Activated T-helper 2 cell treated with anti-CD3 and anti-CD28 coated beads, Interferon-gamma antibody, Interleukin-2, Interleukin-4, amounts not matched to agents 10 μg/mL and 5 μg/mL and 100 μg/mL, durations not matched to agents 14 hours and 24 hours and 36 hours (primary cell): ENCODE measurements at places on chromosomes 2 and 18.

DNA sequence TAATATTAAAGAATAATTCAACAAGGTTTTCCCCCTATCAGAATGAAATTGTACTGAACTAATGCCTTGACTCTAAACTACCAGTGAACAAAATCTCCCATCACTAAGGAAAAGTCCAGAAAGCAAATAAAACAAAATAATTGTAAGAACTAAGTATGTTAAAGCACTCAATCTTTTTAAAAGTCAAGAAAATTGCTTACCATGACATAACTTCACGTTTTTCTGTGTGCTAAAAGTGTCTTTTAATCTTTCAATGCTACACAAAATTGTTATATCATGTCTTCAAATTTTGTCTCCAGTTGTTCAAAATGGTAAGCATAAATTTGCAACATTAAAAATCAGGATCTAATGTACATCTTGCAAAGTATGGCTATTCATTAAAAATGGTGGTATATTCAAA lies 156.1 kb downstream of the BAZ2B start:
- no peak for DNase-seq

GRCh38 chr2:120831891-120832290 lies 96.2 kb downstream of the GLI2 start:
- no peak for DNase-seq

- DNase-seq = no peak
Measured at GRCh38 chr2:40283111-40283909, 168.6 kb downstream of the SLC8A1 start.

DNA sequence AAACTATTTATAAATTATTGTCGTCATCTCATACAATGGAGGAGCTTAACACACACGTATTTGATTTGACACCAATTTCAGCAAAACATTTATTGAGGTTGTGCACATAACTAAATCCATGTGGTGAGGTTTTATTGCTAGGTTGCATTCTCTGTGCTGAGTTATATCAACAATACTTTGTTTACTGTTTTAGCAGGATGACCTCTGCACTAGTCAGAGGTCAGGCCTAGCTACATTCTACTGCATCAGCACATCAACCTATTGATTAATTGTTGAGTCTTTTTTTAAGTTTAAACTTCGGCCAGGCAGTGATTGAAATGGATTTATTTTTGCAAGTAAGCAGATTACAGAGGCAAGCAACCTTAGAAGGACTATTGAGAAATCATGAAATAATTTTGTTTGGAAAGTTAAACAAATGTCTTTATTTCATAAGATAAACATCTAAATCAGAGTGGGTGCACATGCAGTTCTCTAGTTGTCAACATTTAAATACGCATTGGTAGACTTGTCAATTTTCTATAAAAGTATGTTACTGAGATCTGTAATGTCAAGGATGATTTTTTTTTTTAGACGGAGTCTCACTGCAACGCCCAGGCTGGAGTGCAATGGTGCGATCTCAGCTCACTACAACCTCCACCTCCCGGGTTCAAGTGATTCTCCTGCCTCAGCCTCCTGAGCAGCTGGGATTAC lies 75.2 kb upstream of the CD28 start:
- no peak for DNase-seq

GRCh38 chr2:201781557-201782051 lies 871 bp upstream of the ALS2 start:
- DNase-seq = no peak

- DNase-seq = no peak
Measured at GRCh38 chr2:217294211-217294610, 434.3 kb upstream of the TNP1 start.

GRCh38 chr2:84963692-84964405 lies 7.1 kb upstream of the KCMF1 start:
- DNase-seq = no peak

DNA sequence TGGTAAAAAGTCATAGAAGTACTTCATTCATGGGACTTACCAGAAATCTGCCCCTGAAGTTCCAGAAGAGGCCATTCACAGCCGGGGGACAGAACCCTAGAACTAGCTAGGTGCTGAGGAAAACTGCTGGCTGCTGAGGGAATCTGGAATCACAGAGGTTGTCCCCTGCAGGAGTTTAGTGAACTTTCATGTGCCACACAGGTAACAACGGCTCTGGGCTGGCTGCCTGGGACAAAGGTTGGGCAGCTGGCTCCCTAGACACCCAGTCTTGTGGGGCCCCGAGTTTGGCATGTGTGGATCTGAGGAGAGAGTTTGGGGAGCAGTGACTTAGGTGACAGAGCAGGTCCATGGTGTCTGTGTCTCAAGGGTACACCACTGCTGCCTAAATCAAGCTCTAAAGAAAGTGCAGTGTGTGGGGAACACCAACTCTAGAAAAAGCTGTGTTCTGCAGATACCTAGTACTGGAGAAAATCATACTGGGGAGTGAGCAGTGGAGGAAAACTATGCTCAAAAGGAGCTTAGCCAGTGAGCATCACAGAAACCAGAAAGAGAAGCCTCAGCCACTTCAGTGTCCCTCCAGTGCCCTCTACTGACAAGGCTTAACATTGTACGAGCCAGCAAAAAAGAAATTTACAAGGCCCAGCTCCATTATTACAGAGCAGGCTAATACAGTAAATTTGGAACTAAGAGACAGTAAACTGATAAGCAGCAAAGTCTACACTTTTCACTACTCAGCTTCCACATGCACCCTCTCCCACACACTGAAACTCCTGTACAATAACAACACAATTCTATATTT lies 15.2 kb downstream of the GALNT3 start:
- DNase-seq = no peak

- no peak for DNase-seq
Measured at GRCh38 chr2:239285932-239286230, 114.9 kb downstream of the HDAC4 start.

GRCh38 chr18:34787931-34788532 lies 77.9 kb downstream of the DTNA start:
- DNase-seq = no peak

- DNase-seq = no peak
Measured at GRCh38 chr2:25835906-25836305, 42.4 kb downstream of the ASXL2 start.

DNA sequence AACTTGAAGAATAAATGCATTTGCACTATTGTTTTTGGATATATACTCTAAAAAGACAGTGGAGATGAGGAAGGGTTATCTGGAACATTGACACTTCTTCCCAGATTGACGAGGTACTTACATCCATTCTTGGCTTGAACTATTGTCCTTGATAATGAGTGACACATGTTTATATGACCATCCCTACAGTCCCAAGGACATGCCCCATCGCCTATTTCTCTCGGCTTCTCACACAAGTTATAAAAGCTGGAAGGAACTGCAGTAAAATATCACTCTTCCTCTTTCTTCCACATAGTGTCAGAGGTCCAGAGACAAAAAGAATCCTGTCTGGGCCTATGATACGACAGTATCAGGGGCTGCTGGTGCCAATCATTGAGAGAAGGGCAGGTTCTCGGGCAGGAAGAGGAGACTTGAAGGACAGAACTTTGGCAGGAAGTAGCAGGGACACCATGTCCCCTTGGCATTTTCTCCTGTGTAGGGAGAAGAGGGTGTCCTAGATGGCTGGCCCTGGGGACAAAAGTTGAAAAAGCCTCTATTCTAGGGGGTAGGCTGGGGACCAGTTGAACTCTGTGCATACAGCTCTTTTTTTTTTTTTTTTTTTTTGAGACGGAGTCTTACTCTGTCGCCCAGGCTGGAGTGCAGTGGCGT lies 5.8 kb upstream of the CABLES1 start:
- DNase-seq = no peak

- no peak for DNase-seq
Measured at GRCh38 chr2:186125156-186125555, 360.9 kb upstream of the ZC3H15 start.

GRCh38 chr2:191836471-191836852 lies 10.4 kb downstream of the CAVIN2 start:
- DNase-seq = no peak

- DNase-seq = no peak
Measured at GRCh38 chr2:174332217-174332963, 2.4 kb upstream of the SP9 start.

DNA sequence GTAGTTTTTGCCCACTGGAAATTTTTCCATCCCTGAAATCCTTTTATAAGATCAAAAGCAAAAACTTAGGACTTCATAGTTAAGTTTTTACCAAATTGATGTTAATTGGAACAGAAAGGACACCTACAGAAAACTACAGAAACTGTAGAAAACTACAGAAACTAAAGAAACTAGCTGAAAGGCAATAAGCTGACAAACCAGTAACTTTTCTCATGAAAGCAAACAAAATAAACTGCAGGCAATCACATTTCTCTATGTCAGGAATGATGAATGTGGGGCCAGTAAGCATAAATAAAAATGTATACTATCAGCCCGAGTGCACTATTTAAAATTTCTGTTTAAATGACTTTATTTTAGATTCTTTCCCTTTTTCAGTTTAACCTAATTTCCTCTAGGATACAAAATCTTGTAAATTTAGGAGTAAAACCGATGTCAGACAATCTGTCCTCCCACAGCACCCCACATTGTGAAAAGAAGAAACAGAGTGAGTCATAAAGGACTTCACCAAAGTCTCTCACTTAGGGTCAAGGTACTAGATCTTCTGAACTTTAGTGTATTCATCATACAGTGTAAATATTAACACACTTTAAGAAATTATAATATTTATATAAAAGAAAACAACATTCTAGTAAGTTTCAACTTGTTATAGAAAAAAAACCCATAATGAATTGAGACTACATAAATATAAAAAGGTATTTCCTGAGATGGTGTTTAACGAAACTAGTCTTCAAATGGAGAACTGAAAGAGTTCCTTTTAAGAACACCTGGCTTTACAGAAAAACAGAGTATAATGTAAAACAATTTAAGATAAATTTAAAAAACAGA lies 46.6 kb downstream of the USP40 start:
- no peak for DNase-seq

DNA sequence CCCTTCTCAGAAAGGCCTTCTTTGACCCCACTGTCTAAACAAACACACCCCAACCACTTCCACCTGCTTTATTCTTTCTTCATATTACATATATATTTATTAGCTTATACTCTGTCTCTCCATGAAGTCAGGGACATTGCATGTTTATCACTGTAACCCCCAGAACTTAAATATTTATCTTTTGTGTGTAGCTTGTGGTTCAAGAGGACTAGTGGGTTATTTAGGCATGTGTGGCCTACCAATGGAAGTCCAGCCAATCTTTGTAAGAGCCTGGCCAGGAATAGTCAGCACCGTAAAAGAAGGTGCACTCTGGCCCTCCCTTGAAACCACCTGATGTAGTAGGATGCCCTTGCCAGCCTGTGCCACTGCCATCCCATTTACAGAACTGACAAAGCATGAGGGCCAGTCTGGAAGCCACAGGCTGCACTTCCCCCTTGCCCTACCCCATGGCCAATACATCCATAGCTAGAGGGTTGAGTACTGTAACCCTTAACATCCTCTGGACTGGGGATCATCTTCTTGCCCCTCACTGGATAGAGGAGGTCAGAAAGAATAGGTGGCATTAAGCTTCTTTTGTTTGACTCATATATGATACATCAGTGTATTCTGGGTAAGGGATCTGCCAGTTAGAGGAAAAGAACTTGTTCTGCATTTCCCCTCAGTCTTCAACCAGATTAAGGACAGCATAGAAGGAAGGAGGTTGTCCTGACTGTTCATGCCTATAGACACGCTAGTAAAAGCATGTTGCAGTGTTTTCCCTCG lies 4.9 kb downstream of the NEMP2 start:
- no peak for DNase-seq

- no peak for DNase-seq
Measured at GRCh38 chr18:59915606-59916005, 15.8 kb downstream of the PMAIP1 start.

- DNase-seq = no peak
Measured at GRCh38 chr2:236343400-236344161, 79.4 kb upstream of the ASB18 start.

DNA sequence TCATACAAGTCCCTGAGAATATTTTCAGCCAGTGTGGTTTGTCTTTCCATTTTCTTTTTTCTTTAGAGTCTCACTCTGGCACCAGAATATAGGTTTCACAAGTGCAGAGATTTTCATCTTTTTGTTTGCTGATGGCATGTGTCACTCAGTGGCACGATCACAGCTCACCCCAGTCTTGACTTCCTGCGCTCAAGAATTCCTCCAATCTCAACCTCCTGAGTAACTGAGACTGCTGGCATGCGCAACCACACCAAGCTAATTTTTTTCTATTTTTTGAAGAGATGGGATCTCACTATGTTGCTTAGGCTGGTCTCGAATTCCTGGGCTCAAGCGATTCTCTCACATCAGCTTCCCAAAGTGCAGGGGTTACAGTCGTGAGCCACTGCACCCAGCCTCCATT lies 23.9 kb downstream of the NBEAL1 start:
- no peak for DNase-seq

GRCh38 chr2:60560734-60561644 lies 7.5 kb upstream of the BCL11A start:
- no peak for DNase-seq

GRCh38 chr18:70380915-70381896 lies 92.4 kb downstream of the SOCS6 start:
- DNase-seq = no peak

DNA sequence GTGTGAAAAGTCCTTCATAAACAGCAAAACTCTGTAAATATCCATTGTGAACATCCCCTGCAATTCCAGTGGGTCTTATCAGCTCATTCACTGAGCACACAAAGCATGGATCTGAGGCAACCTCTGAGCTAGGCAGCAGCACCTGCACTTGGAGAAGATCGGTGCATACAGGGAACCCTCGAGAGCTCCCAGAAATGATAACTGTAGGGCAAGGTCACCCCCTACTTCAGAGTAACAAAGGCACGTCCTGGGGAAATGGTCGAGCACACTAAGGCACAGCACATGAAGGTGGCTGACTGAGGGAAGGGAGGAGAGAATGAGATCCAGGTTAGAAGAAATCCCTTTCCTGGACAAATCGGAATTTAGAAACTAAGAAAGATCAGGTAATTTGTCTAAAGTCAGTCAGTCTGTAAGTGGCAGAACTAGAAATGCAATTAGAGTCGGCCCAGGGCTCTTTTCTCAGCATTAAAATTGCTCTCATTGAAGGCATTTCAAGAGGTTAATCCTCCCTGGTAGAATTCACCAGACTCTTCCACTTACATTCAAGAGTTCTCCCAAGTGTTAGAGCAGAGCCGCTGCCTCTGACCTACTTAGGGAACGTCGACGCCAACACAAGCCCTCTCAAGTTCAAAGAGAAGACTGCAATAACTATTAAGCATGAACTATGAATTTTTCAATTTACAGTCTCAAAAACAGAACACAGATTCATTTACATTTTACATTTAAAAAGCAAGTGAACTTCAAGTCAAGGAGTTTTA lies 45.9 kb downstream of the PXDN start:
- no peak for DNase-seq

DNA sequence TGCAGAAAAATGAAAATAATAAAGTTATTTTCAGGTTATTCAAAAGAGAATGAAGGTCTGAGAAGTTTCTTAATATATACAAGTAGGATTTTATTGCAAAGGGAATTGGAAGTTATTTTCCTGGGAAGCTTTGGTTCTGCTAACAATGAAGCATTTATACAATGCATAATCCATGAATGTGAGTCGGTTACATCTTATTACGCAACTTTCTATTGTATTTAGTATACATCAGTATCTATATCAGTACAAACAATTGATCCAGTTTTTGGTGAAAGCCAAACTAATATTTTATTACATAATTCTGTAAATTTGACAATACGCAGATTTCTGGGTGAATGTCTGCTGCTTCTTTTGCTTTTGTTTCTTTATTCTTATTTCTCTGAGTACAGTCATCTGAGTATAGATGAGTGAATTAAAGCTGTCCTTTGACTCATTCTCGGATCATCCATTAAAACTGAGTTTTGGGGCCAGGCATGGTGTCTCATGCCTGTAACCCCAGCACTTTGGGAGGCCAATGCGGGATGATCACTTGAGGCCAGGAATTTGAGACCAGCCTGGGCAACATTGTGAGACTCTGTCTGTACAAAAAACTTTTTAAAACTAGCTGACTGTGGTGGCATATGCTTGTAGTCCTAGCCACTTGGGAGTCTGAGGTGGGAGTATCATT lies 108.5 kb downstream of the SOCS6 start:
- no peak for DNase-seq
